ENCODE measurements at places on chromosomes 5 and 9. TPM values are rescaled to one million over a fixed set of nuclear protein-coding genes. Genes with fewer than 3 reads are reported as not detected.

DNA sequence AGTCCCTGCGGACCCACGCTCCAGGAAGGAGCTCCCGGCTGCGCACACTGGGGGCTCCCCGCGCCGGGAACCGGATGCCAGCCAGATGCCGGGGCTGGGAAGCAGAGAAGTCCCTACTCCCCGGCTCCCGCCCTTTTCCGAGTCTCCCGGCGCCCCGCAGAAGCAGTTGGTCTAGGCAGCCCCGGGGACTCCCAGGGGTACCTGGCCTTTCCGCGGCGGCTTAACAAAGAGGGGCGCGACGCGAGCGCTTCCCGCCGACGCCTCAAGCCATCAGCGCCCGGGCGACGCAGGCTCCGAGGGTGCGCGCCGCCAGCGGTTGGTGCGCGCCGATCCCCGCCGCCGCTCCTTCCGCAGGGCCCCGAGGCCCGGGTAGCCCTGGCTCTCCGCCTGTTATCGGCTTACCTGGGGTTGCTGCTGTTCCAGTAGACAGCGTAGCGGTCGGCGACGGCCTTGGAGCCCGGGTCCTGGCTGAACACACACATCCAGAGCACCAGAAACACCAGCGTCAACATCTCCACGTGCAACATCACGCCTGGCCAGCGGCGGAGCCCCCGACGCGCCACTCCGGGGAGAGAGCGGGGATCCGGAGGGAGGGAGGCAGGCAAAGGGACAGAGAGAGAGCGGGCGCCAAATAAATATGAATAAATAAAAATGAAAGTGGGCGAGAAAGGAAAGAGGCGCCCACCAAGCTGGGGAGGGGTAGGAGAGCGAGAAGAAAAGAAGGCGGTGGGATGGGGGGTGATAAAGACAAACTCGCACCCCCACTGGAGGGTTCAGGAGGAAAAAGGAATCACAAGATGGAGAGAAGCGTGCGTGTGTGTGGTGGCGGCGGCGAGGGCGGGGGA, 428 bp downstream of the EFNA5 start:
- peak; percentile 65 for DNase-seq

DNA sequence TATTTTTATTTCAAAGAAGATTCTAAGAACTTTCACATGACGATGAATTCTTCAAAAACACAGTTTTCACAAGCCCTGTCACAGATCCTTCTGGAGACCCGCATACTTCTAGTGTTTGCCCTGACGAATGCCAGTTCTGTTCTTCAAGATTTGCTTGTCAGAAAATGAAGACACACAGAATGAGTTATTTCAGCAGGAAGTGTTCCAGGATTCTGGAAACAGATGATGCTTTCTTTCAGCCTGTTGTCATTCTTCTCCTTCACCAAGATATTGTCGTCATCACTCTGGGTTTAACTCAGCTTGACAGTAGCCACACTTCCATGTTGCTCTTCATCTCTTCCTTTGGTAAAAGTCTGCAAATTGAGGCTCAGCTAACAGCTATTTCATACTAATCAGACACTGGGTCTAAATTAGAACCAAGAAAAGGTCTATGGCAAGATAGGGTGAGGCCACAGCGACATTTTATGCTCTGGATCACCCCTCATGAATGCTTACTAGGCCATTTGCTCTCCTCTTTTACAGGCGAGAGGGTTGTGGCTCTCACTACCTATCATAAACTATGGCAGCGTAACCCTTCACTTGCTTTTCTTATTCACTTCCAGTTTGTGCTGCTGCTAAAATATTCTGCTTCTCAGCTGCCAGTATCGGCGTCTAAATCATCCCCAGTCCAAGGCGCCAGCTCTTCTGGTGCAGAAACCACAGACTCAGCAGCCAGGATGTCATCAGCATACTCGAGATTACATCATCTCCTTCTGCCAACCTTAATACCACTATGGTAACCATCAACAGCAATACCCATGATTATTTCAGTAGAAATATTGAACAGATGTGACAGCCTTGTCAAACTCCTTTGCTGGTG, 159.6 kb upstream of the TBCA start:
- DNase-seq = no peak

GRCh38 chr5:55231029-55231918, 2.1 kb downstream of the CCNO start:
- DNase-seq = no peak

DNA sequence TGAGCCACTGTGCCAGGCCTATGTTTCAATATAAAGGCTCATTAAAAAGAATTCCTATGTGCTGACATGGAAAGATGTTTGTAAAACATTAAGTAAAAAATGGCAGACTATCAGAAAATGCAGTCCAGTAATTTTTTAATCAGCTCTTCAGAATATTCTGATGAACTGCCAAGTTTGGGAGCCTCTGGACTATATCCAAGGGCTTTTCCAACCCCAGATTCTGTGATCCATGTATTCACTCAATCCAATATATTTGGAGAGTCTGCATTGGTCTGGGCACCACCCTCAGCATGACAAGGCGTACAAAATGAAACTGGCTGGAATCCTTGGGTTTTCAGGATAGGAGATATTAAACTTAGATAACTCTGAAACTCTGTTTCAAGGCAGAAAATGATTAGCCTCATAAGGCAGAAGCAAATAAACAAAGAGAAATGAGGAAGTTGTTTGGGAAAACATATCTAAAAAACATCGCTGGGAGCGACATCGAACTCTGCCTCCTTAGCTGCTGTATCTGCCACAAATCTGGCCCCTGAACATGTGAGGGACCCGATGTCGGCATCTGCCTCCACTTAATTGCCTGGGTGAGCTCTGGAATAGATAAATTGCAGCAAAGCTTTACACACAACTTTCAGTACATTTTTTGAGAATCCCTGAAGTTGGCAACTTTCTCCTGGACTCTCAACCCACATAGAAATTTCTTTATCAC, 14.4 kb downstream of the PDE6A start:
- no peak for DNase-seq

DNA sequence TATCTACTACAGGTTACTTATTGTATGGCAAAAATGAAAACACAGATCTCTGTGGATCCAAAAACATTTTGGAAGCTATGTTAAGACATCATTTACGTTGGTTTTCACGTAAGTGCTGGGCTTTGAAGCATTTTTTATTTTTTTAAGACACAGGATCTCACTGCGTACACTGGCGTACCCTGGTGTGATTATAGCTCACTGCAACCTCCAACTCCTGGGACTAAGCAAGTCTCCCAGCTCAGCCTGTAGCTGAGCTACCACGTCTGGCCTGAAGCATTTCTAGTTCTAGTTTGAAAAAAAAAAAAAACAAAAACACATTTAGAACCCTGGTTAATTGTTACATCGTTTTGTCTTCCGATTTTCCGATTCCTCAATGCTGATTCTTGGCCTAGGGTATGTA, 131.3 kb downstream of the AOPEP start:
- DNase-seq = no peak

GRCh38 chr5:158869092-158869491, 230.6 kb downstream of the EBF1 start:
- no peak for DNase-seq

DNA sequence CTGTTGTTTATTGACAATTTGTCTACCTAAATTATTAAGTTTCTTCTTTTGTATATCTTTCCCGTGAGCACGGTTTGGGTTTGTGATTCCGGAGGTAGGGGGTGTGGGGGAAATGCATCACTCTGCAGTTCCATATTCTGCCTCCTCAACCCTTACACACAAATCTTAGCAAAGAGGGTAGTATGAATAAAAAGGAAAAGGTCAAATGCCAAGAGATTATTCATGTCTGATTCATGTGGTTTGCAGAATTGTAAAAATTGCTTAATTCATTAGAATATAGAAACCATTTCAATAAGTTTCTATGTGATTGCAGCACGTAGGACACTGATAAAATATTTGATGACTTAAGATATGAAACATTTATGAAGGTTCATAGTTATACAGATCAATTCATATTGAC, 601.9 kb downstream of the SEMA5A start:
- DNase-seq = no peak

DNA sequence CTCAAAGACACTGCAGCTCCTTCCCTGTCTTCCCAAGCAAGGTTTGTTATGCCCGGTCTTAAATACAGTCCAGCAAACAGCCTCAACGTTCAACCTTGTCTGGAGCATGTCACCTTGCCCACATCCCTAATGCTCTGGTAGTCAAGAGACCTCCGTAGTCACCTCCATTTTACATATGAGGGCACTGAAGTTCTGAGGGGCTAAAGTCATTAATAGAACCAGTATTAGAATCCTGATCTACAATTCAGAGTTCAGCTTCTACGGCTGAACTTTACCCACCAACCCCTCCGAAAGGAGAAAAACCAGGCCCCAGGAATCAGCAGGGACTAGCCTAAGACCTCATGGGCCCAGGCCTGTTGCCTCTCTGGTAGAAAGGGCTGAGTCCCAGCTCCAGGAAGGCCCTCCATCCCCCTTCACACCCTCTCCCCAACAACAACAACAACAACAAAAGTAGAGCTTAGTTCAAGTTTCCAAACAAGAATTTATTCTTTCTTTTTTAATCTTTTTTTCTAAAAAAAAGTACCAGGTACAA, 795 bp upstream of the STOML2 start:
- DNase-seq = no peak

DNA sequence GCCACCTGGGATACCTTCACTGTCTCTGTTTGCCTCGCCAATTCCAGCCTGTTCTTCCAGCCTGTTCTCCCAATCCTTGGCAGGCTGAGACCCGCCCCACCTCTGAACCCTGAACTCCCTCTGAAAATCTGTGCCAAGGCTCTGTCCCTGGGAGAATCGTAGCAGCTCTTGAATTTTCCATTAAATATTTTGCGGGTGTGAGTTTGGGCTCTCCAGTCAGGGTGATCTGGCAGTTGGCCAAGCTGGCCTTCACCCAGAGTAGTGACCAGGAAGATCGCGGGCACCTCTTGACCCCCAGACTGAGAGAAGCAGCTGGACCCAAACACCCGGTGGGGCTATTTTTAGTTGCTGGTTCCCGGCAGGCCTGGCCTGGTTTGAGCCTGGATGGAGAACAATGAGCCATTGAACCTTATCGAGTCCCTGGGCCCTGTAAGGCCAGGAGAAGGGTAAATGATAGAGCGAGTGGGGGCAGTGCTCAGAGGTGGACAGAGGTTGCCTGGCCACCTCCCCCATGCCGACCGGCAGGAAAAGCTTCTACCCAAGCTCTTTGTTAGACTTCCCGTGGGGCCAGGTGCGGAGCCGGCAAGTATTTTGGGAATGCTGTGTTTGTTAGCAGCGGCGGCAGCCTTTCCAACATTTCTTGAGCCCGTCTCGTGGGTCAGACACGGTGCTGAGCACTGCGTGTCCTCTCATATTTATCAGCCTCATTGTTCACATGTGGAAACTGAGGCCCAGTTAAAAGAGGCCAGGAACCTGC, 146.2 kb downstream of the RGS3 start:
- peak; percentile 93 for DNase-seq

Gene TMEM252
- total RNA-seq = not detected

Gene FGF1
- total RNA-seq = 316 TPM
